ENCODE measurements at places on chromosomes 11 and 22.
A peak's percentile ranks its signal among the peaks of the same experiment; 100 is the strongest.

- DNase-seq = peak; percentile 44
These were observed 51.8 kb downstream of the C11orf71 start for GRCh38 chr11:114348200-114349191.

DNA sequence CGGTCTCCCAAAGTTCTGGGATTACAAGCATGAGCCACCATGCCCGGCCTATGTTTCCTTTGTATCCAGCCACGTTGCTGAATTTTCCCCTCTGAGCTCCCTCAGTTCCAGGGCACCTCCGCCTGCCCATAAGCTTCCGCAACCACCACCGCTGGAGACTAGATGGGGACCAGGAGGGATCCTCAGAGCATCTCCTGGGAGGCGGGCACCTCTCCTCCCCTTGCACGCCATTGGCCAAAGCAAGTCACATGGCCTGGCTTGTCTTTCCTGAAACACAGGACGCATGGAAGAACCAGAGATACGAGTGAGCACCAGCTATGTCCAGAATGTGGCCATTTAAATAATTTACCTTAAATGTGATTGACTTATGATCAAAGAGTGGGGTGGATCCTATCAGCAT lies 388.3 kb downstream of the BRD1 start:
- no peak for DNase-seq

DNA sequence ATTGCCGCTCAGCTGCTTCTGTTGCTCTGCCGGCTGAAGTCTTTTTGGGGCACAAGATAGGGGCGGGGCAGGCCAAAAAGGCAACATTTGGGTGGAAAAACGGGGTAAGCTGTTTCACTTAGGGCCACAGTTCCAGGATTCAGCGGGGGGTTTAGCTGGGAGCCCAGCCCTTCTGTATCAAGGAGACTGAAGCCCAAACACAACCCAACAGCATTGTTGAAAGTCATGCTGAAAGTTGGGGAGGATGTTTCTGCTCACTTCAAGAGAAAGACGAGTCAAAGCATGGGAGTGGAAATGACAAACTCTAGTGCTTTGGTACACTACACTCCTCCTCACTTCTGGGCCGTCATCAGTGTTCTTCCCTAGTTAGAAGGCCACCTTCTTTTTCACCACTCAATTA lies 56.1 kb upstream of the GNAZ start:
- DNase-seq = no peak

DNA sequence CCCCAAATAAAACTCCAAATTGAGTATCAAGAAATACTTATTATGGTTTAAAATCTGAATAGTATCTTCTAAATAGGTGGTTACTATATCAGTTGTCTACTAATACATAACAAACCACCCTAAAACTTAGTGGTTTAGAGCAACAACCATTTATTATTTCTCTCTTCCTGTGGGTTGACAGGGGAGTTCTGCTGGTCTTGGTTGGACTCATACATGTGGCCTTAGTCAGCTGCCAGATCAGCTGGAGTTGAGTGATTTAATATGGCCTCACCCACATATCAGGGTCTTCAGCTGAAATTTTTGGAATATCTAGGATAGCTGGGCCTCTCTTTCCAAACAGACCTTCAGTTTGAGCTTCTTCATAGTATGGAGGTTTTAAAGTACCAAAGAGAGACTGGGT lies 34.5 kb downstream of the C11orf65 start:
- no peak for DNase-seq

DNA sequence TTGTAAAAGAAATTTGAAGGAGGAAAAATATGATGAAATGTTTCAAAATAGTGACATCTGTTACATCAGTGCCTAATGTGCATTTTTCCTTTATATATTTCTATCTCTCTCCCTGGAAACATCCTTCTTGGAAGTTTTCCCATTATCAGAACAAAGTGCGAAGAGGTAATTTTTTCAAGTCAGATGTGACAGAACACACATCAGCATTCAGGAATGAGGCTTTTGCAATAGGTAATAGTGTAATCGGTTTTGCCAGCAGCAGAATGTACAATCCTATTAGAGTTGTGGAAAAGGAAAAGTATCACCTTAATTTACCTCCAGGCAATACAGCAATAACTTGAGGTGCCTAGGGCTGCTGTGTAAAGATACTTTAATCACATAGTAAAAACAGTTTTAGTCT lies 275.8 kb downstream of the FAT3 start:
- DNase-seq = no peak

DNA sequence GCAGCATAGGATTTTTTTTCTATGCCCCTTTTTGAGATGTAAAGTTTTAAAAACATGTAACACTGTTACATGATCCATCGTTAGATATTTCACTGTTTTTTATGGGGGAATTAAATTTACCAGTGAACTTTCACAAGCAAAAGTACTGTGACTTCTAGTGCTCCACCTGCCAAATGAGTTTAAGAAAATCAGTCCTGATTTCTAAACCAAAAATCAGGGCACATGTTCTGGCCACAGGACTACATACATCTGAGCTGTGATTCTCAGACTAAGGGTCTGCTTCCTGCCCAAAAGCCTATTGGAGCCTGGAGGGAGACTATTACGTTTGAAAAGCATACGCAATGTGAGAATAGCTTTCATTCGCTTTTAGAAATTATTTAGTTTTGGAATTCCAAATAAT lies 22.5 kb downstream of the TMPRSS13 start:
- DNase-seq = no peak

DNA sequence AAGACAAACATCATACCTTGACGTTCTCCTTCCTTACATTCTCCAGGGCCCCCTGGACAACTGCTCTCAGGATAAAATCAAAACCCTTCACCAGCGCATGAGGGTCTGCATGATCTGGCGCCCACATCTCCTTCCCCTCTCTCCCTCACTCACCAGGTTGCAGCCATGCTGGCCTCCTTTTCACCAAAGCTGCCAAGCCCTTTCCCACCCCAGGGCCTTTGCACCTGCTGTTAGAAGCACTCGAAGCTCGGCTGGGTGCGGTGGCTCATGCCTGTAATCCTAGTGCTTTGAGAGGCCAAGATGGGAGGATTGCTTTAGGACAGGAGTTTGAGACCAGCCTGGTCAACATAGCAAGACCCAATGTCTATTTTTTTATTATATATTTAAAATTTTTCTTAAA lies 56.1 kb upstream of the NUP50 start:
- no peak for DNase-seq

- no peak for DNase-seq
These were observed 207.9 kb upstream of the E2F8 start for GRCh38 chr11:19448651-19449050.

- no peak for DNase-seq
These were observed 17.4 kb upstream of the IGSF22 start for GRCh38 chr11:18743365-18743764.

DNA sequence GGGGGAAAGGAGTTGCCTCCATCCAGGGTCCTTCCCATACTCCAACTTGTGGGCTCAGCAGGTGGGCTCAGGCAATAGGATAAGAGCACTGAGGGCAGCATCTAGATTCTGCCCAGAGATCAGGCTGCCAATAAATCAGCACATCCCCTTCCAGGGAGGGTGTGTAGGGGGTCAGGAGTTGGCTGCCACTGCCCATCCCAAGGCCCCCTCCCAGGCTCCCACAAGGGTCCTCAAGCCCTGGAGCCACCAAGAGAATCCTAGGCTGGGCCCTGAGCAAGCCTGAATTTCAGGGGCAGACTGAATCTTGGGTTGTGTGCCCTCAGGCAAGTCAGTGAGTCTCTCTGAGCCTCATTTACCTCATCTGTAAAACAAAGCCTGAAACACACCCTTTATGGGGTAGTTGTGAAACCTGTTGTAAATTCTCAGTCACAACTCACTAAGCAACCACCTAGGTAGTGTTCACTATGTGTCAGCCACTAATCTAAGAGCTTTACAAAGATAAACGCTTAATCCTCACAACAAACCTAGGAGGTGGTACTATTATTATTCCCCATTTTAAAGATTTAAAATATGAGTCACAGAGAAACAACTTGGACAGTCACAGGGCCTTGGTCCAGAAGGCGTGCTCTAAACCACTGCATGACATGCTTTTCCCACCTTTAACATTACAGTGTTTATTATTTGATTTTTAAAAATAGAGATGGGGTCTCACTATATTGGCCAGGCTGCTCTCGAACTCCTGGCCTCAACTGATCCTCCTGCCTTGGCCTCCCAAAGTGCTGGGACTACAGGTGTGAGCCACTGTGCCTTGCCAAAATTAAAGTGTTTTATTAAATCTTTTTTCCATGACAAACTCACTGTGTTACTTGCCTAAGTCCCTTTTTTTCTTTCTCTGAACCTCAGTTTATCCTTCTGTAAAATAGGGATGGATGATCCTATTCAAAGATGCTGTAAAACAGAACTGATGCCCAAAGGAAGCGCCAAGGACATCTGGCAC lies 36.2 kb downstream of the LMO1 start:
- no peak for DNase-seq

- no peak for DNase-seq
These were observed 152.6 kb upstream of the LUZP2 start for GRCh38 chr11:24344222-24344621.

DNA sequence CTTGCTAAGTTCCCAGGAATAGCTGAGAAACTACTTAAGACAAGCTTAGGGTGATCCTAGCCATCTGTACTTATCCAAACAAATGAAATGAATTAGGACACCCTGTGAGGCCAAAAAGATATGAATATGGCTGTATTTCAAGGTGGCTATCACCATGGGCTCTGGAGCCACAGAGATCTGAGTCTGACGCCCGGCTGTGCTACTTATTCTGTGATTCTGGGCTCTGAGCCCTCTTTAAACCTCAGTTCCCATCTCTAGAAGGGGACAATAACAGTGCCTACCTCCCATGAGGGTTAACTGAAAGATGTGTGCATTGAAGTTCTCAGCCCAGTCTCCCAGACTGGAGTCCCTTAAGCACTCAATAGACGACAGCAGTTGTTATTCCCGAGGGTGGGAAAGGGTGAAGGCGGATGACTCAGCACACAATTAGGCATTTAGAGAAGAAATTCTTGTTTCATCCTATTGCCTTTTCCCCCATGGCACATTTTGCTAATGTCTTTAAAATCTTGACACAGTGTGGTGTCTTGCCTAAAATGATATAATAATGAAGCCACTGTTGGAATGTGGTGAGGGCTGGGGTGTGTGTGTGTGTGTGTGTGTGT lies 132.5 kb downstream of the ADAMTS15 start:
- no peak for DNase-seq

- DNase-seq = no peak
These were observed 504 bp upstream of the ZNF215 start for GRCh38 chr11:6925636-6926207.

GRCh38 chr11:20030472-20030871 lies 129.8 kb downstream of the DBX1 start:
- no peak for DNase-seq

DNA sequence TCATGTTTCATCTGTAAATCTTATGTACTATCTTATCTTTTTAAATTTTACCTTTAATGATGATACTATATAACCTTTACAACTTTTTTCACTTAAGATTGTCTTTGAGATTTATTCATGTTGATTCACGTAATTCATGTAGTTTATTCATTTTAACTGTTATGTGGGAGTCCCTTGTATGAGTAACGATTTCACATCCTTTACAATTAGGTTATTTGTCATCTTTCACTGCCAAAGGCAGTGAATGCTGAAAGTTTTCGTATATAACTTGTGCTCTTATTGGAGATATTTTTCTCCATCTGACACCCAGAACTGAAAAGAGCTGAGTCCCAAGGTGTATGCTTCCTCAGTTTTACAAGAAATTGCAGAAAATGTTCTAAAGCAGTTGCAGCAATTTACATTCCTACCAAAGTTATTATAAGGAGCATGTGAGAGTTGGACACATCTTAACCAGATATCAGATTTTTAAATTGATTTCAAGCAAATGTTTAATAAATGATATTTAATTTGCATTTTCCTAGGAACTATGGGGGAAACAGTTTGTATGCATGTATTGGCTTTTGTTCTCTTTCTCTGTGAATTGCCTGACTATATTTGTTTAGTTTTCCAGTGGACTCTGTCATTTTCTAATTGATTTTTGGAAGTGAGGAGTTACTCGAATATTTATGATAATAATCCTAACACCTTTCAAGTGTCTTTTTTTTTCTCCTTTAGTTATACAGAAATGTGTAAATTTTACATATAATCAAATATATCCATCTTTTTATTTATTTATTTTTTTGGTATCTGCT lies 6.4 kb downstream of the ARL14EP start:
- DNase-seq = no peak

DNA sequence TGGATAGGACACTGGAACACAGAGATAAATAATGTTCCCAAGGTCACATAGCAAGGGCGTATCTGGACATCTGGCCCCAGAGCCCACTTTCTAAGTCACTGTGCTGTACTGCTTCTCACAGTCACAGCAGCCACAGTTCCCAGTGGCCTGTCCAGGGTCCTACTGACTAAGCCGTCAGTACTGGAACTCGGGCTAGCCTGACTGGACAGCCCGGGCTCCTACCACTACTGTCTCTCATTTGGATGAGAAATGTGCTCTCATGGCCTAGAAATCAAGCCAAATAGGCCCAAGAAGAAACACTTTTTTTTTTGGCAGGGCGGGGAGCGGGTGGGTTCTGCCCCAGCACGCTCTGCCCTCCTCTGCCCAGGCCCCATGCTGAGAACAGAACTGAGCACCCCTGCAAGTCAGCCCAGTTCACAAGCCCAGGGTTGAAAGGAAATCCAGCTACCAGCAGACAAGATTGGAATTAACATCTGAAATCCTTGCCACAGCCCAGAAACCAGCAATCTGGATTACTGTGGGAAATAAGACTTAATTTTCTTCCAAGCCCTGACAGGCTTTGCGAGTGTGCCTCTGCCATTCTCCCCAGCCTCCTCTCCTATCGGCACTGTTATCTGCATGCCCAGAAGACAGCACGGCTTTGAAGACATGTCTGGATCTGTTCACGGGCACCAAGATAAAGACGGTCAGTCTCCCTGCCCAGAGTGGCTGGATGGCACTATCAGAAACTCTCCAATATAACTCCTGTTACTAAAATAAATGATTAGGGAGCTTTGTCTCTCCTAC lies 182.9 kb upstream of the NCAM1 start:
- DNase-seq = no peak

DNA sequence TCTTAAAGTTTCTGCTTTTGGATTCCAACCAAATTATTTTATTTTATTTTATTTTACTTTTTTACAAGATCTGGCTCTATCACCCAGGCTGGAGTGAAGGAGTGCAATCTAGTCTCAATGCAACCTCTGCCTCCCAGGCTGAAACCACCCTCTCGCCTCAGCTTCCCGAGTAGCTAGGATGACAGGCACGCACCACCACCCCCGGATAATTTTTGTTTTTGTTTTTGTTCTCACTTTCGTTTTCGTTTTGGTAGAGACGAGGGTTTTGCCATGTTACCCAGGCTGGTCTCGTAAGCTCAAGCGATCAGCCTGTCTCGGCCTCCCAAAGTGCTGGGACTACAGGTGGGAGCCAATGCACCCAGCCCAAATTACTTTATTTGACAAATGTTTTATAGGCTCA lies 219.8 kb downstream of the ETS1 start:
- DNase-seq = no peak

DNA sequence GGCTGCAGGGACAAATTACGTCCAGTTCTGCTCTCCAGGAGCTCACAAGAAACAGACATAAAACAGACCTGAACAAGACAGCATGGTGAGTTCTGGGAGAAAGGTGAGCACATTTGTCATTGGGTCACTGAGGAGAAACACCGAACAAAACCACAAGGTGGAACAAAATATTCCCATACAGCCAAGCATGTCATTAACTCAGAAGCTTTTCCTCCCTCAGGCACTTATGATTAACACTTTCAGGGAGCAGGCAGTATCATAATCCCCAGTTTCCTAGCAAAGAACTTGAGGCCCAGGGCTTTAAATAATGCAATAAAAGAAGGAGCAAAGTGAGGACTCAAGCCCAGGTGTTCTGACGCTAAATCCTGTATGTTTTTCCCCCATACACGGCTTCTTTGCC lies 43.0 kb downstream of the P4HA3 start:
- no peak for DNase-seq
